ENCODE measurements at places on chromosomes 3 and 15. TPM values are rescaled to one million over a fixed set of nuclear protein-coding genes. Genes with fewer than 3 reads are reported as not detected.

GRCh38 chr3:43690400-43691119, at the start of gene ABHD5:
ABHD5 (plus strand) TSS chr3:43690938; CDS start chr3:43690993, 55 bp downstream.
- H3K4me1 ChIP-seq, result peaks cover 13% of the 10 kb centered on the region
- peak within 1 kb of the TSS; percentile 96 for H3K4me3 ChIP-seq
- no peaks in the 10 kb centered on the region for H3K27me3 ChIP-seq
- peak; percentile 99 for DNase-seq
- no peaks in the 10 kb centered on the region for H3K36me3 ChIP-seq
- peak within 1 kb of the TSS; percentile 21 for H3K27ac ChIP-seq

- no peaks in the 10 kb centered on the region for H3K36me3 ChIP-seq
- no peak for DNase-seq
- no peaks in the 10 kb centered on the region for H3K27me3 ChIP-seq
- H3K4me1 ChIP-seq, result no peaks in the 10 kb centered on the region
Observed at GRCh38 chr3:154023148-154023547, 98.0 kb upstream of the ARHGEF26 start.

DNA sequence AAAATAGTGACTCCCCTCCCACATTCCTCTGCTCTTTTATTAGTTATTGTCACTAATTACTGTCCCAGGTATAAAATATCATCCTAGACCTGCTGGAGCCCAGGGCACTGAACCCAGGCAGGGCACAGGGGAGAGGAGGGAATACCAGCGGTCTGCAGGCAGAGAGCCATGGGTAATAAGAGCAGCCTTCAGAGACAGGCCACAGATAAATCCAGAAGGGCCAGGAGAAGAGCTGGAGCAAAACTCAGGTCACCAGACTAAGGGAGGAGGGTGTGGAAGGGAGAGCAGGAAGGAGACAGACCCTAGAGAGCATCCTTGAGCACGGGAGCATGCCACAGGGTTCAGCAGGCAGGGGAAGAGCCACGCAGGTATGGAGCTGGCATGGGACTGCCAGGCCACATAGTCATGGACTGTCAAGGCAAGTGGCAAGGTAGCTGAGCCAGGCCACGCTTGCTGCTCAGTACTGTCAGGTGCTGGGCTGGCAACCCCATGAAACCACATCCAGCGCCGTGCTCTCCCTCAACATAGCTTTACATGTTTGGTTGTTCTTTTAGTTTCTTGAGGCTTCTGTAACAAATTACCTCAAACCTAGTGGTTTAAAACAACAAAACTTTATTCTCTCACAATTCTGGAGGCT, 15.6 kb upstream of the CAPN3 start:
- no peaks in the 10 kb centered on the region for H3K27me3 ChIP-seq
- H3K4me1 ChIP-seq, result no peaks in the 10 kb centered on the region
- no peaks in the 10 kb centered on the region for H3K36me3 ChIP-seq
- no peak overlapping the region for H3K4me3 ChIP-seq

- H3K27ac ChIP-seq, result no peak overlapping the region
- H3K4me1 ChIP-seq, result peaks cover 15% of the 10 kb centered on the region
- H3K4me3 ChIP-seq, result no peak overlapping the region
- H3K27me3 ChIP-seq, result no peaks in the 10 kb centered on the region
- H3K36me3 ChIP-seq, result no peaks in the 10 kb centered on the region
Observed at GRCh38 chr15:26028086-26028740, 165.1 kb upstream of the ATP10A start.

DNA sequence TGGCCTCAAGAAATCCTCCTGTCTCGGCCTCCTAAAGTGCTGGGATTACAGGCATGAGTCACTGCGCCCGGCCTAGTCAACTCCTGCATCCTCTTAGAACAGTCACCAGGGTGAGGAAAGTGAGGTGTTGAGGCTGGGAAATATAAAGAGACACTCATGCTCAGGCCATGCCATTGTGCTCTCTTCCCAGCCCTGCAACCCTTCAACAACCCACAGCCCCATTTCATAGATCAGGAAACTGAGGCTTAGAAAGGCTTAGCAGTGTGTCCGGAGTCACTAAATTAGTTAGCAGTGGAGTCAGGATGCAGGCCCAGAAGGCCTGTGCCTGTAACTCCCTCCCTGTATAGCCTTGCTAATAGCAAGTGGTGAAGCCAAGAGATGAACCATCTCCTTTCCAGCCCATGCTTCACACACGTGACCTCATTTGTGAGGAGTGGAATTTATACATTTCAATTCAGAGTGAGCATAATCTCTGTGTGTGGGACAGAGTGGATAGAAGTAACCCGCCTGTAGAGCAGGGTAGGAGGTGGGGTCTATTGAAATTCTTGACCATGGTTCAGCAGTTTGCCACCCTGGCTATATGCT, 51.7 kb upstream of the USP3 start:
- peaks cover 14% of the 10 kb centered on the region for H3K4me1 ChIP-seq
- no peak for DNase-seq
- H3K4me3 ChIP-seq, result no peak overlapping the region
- no peaks in the 10 kb centered on the region for H3K27me3 ChIP-seq
- H3K36me3 ChIP-seq, result no peaks in the 10 kb centered on the region

DNA sequence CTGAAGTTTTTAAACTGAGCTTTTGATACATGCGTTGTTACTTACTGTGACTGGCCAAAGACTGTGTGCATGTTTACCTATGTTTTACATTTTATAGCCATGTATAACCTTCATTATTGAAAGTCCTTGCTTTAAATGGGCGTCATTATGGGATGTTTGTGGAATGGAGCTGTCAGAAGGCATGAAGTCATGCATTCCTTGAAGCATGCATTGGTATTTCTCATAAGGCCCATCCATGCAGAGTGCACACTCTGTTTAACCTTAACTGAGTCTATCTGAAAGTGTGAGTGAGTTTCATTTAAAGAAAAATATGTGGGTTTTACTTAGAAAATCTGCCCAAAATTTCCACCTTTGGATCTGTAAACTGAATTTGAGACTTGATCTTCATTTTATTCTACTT, 51.1 kb downstream of the PSMD6 start:
- H3K36me3 ChIP-seq, result no peaks in the 10 kb centered on the region
- H3K4me1 ChIP-seq, result peaks cover 90% of the 10 kb centered on the region
- peak overlapping the region; percentile 98 for H3K27ac ChIP-seq
- no peak for DNase-seq
- no peaks in the 10 kb centered on the region for H3K27me3 ChIP-seq
- peak overlapping the region; percentile 50 for H3K4me3 ChIP-seq

DNA sequence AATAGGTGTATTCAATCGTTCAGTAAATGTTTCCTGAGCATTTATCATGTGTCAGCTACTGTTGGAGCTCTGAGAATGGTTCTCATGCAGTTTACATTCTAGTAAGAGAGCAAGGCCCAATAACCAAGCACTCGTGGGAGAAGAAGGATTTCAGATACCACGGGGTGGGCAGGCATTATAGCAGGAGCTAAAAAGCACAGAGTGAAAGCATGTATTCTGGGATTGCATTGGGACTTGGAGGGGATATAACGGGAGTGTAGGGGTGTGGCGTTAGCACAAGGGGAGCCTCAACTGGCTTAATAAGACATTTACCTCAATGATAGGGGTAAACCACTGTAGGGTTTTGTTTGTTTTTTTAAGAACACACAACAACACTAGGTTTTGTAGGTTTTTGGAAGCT, 1.6 kb upstream of the SIAH2 start:
- peak overlapping the region; percentile 58 for H3K4me3 ChIP-seq
- H3K36me3 ChIP-seq, result no peaks in the 10 kb centered on the region
- H3K27ac ChIP-seq, result no peak overlapping the region
- no peak for DNase-seq

GRCh38 chr3:189842681-189843602, 211.8 kb downstream of the TP63 start:
- H3K27me3 ChIP-seq, result no peaks in the 10 kb centered on the region
- H3K27ac ChIP-seq, result no peak overlapping the region

GRCh38 chr3:152322756-152323155, 54.0 kb downstream of the MBNL1 start:
- H3K36me3 ChIP-seq, result no peaks in the 10 kb centered on the region
- no peak overlapping the region for H3K4me3 ChIP-seq
- DNase-seq, result no peak
- no peak overlapping the region for H3K27ac ChIP-seq

DNA sequence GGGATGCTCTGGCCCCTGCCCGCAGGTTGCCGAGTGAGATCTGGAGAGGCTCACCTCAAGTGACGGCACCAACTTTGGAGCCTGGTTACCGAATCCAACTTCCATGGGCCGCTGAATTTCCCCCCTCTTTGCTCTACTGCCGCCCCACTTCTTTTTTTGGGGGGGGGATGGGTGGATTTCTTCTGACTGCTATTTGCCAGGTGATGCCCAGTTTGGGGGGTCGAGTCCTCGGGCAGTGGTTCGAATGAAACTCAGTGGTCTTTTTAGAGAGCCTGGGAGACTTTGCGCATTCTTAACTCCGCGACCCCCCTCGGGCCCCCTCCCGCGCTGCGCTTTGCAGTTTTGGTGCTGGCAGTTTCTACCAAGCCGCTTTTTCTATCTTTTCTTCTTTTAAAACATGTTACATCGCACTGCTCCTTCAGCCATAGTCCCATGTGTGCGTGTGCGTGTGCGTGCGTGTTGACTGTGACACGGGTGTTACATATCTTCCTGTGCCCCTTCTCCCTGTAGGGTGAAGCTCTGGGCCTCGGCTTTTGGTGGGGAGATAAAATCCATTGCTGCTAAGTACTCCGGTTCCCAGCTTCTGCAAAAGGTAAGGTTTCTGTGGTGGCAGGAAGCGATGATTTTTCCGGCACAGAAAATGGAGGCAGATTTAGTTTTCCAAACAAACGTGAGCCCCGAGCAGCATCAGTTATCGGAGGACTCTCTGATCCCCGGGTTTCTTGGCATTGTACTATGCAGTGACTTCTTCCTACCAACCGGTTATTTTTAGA, 837 bp downstream of the CACNA2D3 start:
- peak; percentile 16 for DNase-seq
- H3K27me3 ChIP-seq, result peaks cover 95% of the 10 kb centered on the region
- H3K36me3 ChIP-seq, result no peaks in the 10 kb centered on the region
- peak overlapping the region; percentile 68 for H3K4me3 ChIP-seq
- peaks cover 10% of the 10 kb centered on the region for H3K4me1 ChIP-seq

DNA sequence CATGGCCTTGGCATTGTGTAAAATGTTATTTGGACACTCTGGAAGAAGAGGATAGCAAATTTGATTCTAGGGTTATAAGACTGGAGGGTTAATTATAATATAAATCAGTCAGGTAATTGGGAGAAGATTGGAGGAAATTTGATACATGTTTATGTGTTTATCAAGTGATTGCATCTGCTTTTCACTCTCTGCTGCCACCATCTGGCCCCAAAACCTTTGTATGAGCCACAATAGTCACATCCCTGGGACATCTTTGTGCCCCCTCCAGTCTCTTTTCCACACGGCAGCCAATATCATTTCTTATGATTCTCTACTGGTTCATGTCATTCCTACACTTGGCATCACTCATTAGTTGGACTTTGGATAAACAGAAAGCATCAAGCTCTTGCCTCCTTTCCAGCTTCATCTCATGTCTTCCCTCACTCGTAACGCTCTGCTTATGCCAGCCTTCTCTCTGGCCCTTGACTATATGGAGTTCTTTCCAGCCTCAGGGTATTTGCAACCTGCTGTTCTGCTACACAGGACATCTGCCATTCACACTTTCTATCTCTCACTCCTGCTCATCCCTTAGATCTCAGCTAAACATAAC, 602.3 kb upstream of the SUCLG2 start:
- peak; percentile 48 for DNase-seq
- H3K4me3 ChIP-seq, result no peak overlapping the region
- H3K27me3 ChIP-seq, result no peaks in the 10 kb centered on the region
- H3K4me1 ChIP-seq, result no peaks in the 10 kb centered on the region
- H3K27ac ChIP-seq, result no peak overlapping the region

DNA sequence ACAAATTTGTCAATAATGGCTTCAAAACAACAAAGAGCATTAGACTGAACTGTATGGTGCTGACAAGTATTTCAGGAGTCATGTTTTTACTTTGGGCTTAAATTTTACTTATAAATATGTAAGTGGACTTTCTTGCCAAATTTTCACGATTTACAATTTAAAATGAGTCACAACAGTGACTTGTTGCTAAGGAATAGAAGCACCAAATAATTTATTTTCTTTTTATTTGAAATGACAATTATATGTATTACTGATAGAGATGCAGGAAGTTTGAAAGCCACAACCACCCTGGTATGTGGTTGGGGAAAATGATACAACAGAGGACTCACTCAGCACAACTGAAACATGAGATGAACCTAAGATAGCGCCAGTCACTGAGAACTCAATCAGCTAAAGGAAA, 90.3 kb downstream of the FMN1 start:
- H3K27me3 ChIP-seq, result no peaks in the 10 kb centered on the region
- no peaks in the 10 kb centered on the region for H3K4me1 ChIP-seq
- no peak for DNase-seq
- no peak overlapping the region for H3K4me3 ChIP-seq

DNA sequence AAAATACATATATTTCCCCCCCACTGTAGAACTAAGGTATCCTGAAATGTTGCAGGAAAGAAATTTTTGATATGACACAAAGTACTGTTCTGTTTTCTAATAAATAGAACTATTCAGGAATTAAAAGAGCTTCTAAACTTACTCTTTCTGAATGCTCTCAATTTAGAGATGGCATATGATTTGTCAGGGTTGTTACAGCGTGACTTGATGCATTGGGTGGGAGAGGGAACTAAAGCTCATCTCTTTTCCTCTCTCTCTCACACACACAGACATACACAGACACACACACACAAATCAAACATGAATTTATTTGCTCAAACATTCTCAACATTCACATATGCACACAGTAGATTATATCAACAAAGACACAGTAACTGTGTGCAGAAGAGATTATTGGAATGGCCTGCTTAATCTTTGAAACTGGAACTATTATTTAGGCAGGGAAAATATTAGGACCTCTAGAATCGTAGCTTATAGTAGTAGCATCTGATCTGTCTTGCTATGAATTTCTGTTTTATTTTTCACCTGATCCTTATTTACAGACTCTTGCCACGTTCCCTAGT, 807.4 kb upstream of the GBE1 start:
- H3K27me3 ChIP-seq, result no peaks in the 10 kb centered on the region
- no peak overlapping the region for H3K4me3 ChIP-seq
- DNase-seq, result no peak
- H3K4me1 ChIP-seq, result no peaks in the 10 kb centered on the region

- H3K4me1 ChIP-seq, result peaks cover 4% of the 10 kb centered on the region
- no peak for DNase-seq
- H3K36me3 ChIP-seq, result no peaks in the 10 kb centered on the region
- H3K27ac ChIP-seq, result no peak overlapping the region
- no peaks in the 10 kb centered on the region for H3K27me3 ChIP-seq
Observed at GRCh38 chr3:31355807-31356206, 176.9 kb upstream of the STT3B start.

DNA sequence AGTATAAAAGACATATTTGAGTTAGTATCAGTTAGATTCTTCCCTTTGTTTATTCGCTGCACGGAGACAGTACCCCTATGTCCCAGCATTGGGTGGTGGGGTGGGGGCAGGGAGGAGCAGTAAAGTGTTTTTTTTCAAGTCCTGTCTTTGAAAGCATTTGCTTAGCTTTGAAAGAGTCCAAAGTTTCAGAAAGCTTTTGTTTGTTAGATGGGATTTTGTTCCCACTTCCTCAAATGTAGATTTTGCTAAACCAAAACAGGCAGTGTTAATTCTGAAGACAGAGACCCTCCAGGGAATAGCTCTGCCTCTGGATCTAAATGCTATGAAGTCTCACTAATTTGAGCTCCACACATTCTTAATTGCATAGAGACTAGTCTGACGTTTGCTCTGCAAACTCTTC, 114.6 kb upstream of the KCNAB1 start:
- DNase-seq, result no peak
- H3K4me1 ChIP-seq, result peaks cover 12% of the 10 kb centered on the region
- no peaks in the 10 kb centered on the region for H3K27me3 ChIP-seq
- H3K27ac ChIP-seq, result no peak overlapping the region
- H3K36me3 ChIP-seq, result no peaks in the 10 kb centered on the region

The THPO gene
- 0.31 TPM for total RNA-seq

The C3orf22 gene
- total RNA-seq, result not detected

The CCR9 gene
- not detected for total RNA-seq

The TMEM108 gene
- total RNA-seq, result 4.8 TPM

The LRRC3B gene
- 8.2 TPM for total RNA-seq

The CCR5 gene
- total RNA-seq, result not detected

The CCDC13 gene
- total RNA-seq, result not detected
